ENCODE measurements at places on chromosomes 4 and X.

DNA sequence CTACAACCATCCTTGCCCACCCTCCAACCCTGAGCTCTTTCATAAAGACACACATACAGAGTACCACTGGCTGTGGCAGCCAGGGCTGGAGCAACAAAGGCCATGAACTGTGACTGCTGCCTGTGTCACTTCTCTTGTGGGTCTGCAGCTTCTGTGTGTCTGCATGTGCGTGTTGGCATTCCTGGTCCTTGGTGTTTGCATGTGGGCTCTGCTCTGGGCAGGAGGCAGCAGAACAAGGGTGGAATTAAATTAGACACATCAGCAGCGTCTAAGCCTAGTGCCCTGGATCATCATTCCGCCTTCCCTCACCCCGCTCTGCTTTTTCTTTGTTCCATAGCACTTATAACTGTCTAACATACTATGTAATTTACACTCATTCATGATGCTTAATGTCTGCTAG lies 157.7 kb downstream of the MGST2 start:
- no peak for DNase-seq

DNA sequence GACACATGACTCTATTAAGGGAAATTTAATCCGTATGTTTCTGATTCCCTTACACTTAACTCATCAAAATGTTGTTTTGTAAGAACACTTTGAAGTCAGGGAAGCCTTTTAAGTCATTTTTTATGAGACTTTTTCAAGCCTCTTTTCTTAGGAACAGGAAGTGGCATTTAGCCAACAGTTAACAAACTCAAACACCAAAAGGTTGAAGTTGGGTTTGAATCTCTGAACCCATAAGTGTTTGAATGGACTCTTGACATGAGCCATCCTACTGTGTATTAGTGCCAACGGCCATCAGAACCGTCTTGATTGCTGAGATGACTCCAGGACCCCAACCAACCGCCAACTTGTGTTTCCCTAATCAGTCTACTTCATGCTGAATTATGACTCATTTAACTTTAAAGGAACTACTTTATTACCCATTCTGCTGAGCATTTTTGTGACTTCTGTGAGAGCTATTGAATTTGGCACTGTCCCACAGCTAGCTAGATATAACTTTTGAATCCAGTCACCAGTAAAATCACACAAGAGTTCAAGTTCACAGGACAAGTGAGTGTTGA lies 209.1 kb upstream of the FAT1 start:
- no peak for DNase-seq

DNA sequence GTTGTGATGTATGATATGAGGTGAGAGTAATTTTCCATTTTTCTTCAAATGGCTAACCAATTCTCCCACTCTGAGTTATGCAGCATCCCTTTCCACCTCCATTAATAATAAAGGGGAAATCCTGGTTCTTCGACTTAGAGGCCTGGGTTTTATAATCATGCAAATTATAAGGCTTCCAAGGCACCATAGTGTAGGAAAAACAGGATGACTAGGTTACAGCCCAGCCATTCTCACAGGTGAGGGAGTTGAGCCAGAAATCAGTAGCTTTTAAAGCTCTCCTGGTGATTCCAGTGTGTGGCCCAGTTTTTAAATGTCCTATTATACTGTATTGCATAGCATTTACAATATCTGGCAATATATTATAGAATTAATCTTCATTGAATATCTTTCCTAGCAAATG lies 203.1 kb downstream of the ARHGEF9 start:
- DNase-seq, result no peak

DNA sequence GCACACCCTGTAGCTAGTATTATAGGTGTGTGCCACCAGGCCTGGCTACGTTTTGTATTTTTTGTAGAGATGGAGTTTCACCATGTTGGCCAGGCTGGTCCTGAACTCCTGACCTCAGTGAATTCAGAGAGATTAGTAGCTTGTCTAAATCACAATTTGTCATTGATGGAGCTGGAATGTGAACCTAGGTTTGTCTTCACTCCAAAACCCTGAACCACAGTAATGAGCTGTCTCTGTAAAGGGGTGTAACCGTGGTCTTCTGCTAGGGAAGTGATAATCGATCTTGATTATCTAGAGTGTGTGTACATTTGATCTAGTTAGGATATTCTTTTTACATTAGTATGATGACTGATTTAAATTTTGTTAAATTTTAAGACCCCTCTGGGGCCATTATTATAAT lies 8.3 kb downstream of the ARHGAP10 start:
- DNase-seq, result no peak

GRCh38 chr4:52861171-52861823 lies 820 bp upstream of the RASL11B start:
- no peak for DNase-seq

DNA sequence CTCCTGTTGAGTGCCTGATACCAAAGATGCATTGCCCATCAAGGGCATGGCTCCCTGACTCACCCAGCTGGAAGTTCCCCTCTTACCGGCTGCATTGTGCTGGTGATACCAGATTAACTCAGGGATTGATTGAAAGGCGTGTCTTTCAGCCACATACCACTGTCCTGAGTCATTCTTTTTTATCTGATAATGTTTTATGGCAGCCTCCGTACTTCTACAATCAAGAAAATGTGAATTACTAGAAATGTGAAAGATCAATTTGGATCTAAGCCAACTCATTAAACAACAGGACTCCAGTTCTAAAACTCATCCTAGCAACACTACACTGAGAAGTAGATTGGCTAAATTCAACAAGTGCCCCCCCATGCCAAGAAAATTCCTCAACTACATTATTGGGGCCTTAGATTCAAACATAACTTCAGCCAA lies 40.0 kb downstream of the TXK start:
- DNase-seq, result no peak

DNA sequence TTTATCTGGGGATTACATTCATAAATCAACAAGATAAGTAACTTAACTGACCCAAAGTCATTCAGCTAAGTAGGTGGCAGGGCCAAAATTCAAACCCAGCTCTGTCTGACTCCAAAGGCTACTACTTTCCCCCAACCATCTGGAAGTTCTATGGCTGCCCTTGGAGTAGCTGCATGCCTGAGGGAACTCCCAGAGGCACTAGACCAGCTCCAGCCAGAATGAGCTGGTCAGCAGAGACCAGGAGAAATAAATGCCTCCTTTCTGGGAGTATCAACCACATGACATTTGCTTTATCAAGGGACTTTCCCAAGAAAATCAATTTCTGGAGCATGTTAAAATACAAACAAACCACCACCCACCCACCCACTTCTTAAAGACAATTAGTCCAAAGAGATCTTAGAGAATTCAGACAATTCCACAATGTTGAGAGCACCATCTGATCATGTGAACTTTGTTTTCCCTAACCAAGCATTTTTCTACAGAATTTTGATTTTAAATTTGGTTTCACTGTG lies 180.5 kb downstream of the EFHC2 start:
- DNase-seq, result no peak

DNA sequence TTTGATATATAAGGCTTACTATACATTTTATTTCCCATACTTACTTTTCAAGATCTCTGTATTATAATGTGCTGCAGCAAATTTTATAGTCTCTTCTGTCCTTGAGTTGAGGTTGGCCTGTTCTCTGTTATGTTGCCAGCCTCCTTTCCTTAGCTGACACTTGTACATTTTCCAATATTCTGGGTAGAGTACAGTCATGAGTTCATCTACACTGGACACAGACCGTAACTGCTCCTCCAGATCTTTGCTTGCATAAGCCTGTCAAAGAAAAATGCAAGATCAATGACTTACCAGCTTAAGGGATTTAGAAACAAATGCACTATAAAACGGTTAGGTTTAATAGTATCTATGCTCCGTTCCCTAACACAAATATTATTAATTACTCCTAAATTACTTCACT lies 63.2 kb downstream of the VEGFC start:
- DNase-seq, result no peak

GRCh38 chrX:38881066-38881465 lies 79.8 kb downstream of the MID1IP1 start:
- no peak for DNase-seq

DNA sequence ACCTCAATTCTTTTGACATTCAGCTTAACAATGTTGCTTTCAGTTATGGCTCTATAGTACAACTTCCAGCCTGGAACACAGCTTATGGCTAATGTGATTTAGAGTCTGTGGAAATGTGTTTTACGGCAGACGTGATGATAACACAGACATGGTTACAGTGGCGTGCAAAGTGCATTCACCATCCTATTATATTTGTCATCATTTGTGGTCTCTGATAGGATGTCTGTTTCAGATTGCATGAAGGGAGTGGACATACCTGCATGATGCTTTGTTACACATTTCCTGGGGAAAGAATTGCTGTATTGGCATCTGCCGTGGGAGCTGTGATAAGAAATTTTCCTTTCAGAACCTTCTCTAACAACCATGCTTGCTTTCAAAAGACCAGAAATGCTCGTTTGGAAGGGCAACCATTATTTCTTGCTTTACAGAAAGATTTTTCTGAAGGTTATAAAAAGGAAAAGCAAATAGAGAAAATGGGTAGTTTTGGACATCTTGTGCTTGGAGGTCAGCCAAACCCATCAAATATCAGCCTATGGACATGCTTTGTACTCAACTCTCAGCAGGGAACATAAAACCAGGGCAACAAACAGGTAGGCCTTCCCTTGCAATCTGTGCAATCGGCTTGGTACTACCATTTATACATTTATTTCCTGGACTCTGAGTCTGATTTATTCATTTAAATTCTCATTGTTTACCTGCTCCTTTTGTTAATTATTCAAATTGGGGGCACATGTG lies 273.9 kb downstream of the TLL1 start:
- no peak for DNase-seq

DNA sequence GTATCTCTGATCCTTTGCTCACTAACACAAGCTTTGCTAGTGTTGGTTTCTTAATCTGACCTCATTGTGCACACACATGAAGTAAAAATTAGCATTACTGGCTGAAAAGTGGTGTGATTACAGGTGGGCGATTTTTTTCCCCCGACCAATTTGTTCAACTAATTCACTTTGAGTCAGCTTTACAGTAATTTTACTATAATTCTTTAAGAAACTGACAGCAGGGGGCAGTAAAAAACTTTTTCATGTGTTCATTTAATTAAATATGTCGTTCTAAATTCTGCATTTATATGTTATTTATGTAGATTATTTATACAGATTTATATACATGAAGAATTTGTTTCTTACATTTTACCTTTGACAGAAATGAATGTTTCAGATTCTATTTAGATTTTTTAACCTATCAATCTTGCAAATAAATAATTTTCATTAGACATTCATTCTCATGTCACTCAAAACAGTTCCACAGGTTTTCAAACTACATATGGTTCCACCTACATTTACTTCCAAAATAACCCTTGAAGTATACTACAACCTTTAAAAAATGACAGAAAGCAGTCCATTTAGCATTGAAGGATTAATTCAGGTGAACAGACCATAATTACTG lies 17.5 kb downstream of the PALLD start:
- no peak for DNase-seq

- DNase-seq, result no peak
These were observed 140.6 kb upstream of the BANK1 start for GRCh38 chr4:101649790-101650515.

- no peak for DNase-seq
These were observed 5.6 kb upstream of the CLDN24 start for GRCh38 chr4:183327827-183328226.

DNA sequence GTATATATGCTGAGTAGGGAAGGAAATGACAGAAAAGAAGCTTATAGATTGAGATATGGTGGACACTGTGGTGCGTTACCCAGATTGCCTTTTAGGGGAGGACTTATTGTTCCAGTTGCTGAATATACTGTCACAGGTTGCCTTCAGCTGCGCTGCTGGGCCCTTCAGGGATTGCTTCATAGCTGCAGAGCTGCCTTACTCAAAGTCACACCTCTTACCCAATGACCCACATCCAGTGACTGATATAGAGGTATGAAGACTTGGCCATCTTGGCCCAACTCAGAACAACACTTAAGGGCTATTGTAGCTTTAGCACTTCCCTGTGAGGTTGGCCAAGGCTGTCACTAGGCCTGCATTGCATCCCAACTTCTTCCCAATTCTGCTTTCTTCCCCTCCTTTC lies 63.4 kb upstream of the TMEM164 start:
- DNase-seq, result no peak

- DNase-seq, result no peak
These were observed 72.8 kb upstream of the NEIL3 start for GRCh38 chr4:177236886-177237285.

GRCh38 chr4:61614231-61614630 lies 414.1 kb downstream of the ADGRL3 start:
- DNase-seq, result no peak

- no peak for DNase-seq
These were observed 16.3 kb downstream of the RNF128 start for GRCh38 chrX:106742805-106743204.

GRCh38 chr4:168797194-168797593 lies 212.9 kb downstream of the CBR4 start:
- DNase-seq, result no peak

DNA sequence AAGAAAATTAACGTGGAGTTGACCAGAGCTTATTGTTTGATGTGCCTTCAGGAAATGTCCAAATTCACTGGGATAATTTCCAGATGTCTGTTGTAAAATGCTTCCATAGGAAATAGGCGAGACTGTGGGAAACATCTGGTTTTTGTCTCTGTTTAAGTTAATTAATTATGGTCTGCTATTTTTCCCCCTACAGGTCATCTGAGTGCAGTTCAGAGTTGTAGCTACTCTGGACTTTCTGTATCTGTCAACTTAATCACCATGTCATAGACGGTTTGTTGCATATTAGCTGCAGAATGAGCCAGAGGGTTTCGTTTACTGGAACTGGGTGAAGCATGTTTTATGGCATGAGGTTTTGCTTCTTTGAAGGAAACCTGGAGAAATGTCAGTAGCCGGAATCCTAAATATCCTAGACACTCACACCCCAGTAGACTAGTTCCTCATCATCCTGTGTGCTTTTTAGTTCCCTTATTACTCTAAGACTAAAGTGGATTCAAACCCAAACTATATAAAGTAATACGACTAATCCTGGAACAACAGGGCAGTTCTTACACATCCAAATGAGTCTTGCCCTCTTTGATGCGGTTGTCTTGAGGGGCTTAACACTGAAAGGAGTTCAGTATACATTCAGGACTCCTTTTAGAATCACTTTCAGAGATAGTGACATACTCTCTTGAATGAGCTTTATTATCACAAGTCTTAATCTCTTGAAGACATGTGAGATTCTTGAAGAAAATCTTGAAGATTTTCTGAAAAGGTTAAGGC lies 62.5 kb downstream of the PPEF1 start:
- DNase-seq, result no peak

DNA sequence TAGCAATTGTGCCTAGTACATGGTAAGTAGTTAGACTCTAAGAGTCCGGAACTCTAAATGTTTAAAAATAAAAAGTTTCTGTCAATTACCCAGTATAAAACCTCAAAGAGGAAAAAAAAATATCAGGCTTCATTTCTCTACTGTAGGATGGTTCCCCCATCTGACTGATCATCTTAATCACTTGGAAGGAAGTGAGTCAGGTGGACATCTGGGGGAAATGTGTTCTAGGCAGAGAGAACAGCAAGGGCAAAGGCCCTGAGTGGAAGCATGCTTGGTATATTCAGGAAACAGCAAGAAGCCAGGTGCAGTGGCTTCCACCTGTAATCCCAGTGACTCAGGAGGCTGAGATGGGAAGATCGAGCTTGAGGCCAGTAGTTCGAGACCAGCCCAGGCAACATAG lies 2.9 kb upstream of the EIF1AX start:
- no peak for DNase-seq

- DNase-seq, result no peak
These were observed 520.4 kb downstream of the BCOR start for GRCh38 chrX:39577206-39577984.

GRCh38 chr4:93648258-93648657 lies 180.3 kb upstream of the ATOH1 start:
- DNase-seq, result no peak
